Natural killer cell treated with Interleukin-12 subunit alpha and Interleukin-12 subunit beta and Interleukin-15 and Interleukin-18, amount 100 ng/mL, for 72 hours (primary cell): ENCODE measurements at places on chromosomes 7 and 10.

- DNase-seq = no peak
Observed at GRCh38 chr10:69344591-69345252, 66.4 kb downstream of the HK1 start.

- DNase-seq = no peak
Observed at GRCh38 chr7:71009636-71010035, 122.3 kb upstream of the GALNT17 start.

- no peak for DNase-seq
Observed at GRCh38 chr7:6621195-6622133, 6.1 kb downstream of the ZNF853 start.

DNA sequence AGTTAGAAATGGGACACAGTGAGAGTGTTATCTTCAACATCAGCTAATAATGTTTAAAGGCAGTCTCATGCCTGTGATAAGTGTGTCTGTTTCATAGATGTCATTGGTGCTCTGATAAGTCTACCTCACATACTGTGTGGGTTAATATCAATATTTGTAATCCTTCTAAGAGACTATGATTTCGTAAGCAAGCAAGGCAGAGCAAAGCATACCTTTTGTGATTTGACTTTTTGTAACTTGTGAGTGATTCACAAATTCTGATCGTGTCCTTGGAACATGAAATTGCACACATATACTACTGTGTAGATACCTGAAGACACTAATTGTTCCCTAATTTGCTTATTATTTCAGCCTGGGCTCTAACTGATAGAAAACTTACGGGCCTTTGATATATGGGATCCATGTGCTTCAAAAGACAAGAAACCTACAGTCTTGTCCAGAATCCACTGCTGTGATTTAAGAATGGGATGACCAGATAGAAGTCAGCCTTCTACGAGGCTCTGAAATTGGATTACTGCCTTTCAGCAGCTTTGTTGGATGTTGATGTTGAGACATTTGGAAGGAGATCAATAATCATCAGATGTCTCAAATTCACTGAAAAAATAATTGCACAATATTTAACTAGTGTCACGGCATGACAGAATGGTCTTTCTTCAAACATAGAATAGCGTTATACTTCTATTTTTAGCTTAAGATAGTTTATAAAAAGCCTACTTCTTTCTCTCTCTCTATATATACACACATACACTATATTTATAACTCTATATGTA lies 63.2 kb upstream of the KLF6 start:
- no peak for DNase-seq

- no peak for DNase-seq
Observed at GRCh38 chr10:116371737-116372136, 47.5 kb downstream of the CCDC172 start.

DNA sequence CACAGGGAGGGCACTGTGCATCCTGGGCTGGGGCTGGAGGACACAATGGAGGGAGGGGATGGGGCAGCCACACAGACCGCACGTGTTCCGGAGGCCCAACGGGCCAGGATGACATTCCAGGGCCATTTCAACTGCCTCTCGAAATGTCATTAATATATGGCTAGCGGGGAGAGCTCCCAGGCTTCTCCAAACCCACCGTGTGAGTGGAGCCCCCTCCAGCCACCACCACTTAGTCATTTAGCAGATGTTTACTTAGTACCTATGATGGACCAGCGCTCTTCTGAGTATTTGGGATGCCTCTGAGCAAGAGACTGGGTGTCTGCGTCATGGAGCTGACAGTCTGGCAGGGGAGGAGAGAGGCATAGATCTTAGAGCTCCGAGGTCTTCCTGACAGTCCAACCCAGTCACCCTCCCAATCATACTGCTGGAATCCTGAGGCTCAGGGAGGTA lies 107.3 kb downstream of the ZMIZ1 start:
- no peak for DNase-seq

- no peak for DNase-seq
Observed at GRCh38 chr10:117663750-117664149, 121.2 kb downstream of the EMX2 start.

GRCh38 chr7:80279760-80280159 lies 145.1 kb downstream of the GNAI1 start:
- no peak for DNase-seq

GRCh38 chr7:140200061-140200989 lies 23.5 kb upstream of the KDM7A start:
- DNase-seq = no peak

DNA sequence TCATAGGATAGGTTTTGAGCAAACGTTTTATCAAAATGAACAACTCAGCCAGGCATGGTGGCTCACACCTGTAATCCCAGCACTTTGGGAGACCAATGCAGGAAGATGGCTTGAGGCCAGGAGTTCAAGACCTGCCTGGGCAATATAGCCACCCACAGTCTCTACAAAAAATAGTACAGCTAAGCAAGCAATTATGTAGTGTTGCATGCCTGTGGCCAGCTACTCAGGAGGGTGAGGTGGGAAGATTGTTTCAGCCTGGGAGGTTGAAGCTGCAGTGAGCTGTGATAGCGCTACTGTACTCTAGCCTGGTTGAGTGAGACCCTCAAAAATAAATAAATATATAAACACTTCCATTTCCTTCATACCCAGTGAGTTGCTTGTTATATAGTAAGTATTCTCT lies 67.1 kb downstream of the LSMEM1 start:
- no peak for DNase-seq

- no peak for DNase-seq
Observed at GRCh38 chr10:115727129-115727528, 545.9 kb downstream of the GFRA1 start.

DNA sequence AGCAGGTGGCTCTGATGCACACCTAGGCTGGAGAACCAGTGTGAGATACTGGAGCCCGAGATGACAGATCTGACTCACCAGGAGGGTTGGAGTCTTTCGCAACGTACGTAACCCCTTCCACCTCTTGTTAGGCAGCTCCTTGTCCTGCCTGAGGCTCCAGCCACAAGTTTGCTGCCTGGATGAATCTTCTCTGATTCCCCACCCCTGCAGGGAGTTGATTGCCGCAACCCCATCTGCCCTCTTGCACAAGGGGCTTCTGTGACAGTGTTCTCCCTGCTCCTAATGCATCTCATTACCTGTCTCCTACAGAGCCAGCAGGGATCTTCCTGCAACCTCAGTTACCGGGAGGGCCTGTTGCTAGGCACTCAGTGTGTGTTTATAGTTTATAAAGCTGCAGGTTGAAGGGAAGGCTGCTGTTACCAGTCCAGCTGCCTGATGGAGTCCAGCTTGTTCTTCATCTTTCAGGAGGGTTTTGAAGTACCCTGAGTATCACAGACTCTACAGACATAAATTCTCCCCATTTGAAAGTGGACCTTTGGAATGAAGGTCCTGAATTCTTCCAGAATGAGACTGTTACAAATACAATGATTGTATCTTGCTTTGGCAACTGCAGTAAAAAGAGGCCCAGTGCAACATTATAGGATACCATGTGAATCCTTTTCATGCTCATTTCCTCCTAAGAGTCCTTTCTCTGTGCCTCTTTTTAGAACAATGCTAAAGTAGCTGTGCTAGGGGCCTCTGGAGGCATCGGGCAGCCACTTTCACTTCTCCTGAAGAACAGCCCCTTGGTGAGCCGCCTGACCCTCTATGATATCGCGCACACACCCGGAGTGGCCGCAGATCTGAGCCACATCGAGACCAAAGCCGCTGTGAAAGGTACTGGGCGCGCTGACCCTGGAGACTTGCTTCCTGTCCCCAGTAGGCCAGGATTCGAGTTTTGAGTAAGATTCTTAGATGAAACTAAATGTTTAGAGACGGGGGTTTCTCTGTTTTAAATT lies 6.5 kb downstream of the MDH2 start:
- DNase-seq = no peak

DNA sequence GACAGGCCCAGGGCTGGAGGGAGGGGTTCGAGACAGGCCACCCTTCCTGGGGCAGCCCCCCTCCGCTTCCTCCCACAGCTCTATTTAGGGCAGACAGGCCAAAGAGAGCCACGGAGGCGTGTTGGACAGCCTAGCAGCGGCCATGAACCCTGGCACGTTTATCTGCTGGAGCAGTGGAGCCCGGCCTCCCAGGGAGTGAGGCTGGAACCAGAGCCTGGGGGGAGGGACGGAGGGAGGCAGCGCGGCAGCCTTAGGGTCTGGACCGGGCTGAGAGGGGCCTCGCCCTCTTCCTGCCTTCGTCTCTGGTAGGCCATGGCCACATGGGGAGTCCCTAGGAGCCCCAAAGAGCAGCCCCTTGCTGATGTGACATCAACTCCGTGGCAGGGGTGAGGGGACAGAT lies 17.1 kb downstream of the UNCX start:
- DNase-seq = no peak

DNA sequence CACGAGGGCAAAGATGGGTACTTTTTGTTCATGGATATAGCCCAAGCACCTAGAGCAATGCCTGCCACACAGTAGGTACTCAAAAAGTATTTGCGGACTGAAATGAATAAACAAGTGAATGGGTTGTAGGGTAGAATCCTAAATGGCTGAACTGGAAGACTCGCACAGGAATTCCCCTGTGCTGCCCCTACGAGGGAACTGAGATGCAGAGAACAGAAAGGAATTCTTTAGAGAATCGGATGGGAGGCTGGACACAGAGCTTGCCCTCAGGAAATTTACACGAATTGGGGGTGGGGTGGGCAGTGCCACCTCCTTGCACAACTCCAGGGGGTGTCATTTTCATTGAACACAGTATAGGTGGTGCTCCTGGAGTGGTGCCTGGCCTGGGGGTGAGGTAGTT lies 35.2 kb upstream of the SRGN start:
- DNase-seq = no peak

- DNase-seq = no peak
Observed at GRCh38 chr7:8040768-8041369, 72.3 kb downstream of the GLCCI1 start.

GRCh38 chr7:135160858-135161653 lies 9.5 kb downstream of the CYREN start:
- DNase-seq = no peak

GRCh38 chr10:88963318-88963717 lies 10.7 kb upstream of the ACTA2 start:
- DNase-seq = no peak

DNA sequence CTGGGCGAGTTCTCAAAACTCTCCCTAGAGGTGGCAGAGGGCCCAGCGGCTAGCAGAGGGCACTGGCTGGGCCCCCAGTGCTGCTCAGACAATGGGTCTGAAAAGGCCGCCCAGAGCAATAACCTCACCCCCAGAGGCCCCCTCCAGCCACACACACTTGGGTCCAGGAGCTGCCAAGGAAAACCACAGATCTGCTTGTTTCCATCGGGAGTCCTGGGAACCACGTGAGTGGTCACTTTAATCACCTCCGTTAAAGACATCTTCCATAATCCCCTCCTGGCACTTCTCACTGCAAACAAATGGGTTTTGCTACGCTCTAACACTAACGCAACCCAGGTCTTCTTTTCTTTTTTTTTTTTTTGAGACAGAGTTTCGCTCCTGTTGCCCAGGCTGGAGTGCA lies 30.0 kb downstream of the NUDT1 start:
- DNase-seq = no peak

DNA sequence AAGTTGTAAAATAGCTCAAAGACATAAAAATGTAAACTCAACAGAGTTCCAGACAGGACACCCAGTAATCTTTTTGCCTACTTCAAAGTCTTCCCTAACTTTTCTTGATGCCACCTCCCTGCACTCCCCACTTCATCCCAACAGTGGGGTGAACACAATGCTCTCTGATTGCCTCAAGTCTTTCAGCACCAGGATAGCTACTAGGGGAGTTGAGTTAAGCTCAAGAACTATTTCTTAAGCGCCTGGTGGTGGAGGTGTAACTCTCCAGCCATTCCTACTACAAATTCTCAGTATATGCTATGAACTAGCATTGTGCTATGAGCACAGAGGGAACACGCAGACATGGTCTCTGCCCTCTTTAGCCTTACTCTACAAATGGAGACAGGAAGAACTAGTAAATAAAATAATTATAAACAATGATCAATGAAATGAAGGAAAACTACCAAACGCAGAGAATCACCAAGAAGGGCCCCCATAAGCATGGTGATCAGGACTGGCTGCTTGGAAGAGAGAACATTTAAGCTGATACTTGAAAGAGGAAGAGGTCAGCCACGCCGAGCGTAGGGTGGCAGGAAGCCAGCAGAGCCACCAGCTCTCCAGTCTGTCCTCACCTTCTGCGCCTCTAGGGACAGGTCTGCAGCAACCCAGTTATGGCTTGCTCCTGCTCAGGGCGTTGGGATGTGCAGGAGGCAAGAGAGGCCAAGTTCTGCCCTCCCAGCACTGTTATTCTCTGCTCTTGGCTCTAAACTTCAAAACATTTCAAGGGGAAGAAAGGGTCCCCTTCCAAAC lies 16.7 kb upstream of the FRA10AC1 start:
- DNase-seq = no peak

DNA sequence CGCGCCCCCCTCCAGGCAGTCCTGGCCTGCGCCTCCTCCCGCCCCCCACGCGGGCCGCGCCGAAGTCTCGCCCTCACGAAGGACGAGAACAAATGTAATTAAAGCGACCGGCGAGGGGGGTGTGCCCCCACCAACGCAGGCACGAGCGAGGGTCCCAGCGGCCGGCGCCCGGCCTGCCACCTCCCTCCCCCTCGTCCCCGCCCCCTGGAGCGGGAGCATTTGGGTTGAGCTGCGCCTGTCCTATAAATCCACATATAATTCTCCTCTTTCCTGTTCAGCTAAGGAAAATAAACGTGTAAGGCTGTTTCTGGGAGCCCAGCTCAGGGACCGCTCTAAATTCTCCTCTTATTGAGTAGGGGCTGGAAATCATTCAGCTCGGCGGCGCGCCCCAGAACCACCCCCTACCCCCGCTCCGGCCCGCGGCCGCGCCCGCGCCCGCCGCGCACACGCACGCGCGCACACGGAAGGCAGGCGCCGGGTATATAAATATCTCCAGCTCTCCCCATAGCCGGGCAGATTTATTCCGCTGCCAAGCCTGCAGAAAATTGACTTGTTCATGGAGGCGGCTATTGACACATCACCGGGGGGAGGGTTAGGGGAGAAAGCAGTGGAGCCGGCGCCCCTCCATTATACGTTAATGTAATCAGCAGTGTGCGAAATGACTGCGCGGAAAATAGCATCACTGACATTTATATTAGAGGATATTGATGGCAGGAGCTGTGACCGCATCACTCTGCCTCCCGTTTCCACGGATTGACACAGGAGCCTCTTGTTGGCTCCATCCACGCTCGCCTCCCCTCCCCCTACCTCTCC lies 61.6 kb upstream of the BTRC start:
- DNase-seq = no peak

- no peak for DNase-seq
Observed at GRCh38 chr10:124632064-124632531, 112.1 kb downstream of the FAM53B start.

DNA sequence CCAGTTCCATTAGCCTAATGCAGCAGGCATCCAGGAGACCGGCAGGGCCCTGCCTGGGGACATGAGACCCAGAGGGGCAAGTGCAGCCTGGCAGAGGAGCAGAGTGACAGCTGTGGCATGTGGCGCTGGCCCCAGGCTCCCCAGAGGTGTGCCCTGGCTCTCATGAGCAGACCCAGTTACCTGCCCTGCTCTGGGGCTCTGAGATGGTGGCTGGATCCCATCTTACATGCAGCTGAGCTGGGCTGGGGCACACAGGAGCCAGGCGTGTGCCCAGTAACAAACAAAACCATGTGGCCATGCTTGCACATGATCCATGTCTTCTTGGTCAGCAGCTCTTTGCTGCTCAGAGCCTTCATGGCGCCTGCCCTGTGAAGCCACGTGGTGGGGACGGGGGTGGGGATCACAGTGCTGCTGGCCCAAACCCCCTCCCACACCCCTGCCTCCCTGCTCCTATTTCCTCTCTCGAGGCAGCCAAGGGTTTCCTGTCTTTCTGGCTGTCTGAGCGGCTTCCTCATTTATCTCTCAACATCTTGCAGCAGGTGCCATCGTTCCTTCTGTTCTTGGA lies 40.3 kb upstream of the GTF2I start:
- DNase-seq = no peak

- no peak for DNase-seq
Observed at GRCh38 chr7:32774541-32774951, 117.0 kb downstream of the KBTBD2 start.

GRCh38 chr7:17546592-17546991 lies 248.1 kb downstream of the AHR start:
- no peak for DNase-seq
